ENCODE measurements at places on chromosomes 13 and 19.

DNA sequence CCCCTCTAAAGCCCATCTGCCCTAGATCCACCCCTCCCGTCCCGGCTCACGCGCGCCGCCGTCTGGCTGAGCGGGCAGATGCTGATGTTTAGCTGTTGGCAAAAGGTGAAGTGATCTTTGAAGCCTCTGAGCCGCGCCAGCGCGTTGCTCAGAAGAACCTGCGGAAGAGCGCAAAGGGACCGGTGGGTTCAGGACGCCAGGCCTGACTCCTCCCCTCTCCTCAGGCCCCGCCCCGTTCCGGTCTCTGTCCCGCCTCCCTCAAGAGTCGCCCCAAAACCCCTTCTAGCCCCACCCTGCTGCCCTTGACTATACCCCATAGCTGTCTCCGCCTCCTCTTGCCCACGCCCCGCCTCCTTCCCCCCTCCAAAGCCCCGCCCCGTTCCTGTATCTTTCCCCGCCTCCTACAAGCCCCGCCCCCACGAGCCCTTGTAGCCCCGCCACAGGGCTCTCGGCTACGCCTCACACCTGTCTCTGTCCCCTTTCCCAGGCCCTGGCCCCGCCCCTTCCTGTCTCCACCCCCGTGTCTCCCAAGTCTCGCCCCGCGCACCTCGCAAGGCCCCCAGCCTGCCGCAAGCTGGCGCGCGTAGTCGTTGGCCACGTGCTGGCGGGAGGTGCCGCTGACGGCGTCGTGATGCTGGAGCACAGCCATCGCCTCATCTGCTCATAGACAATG, 9.5 kb downstream of the MAN2B1 start:
- DNase-seq, result no peak

DNA sequence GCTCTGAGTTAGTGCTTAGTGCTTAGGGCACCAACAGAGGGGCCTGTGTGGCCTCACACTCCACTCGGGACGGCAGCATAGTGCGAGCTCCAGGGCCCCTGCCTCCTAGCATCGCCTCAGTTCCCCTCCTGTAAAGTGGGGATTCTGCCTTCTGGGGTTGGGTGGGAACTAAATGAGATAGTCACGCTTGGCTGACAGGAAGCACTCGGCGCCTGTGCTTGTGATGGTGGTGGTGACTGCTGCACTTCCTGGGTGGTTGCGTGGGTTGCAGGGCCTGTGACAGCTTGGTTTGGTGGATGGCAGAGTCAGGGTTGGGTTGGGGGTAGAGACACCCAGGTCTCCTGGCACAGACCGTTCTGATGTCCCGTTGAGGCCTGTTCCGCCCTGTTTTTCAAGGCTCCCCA, 7.7 kb downstream of the PLEKHF1 start:
- no peak for DNase-seq

DNA sequence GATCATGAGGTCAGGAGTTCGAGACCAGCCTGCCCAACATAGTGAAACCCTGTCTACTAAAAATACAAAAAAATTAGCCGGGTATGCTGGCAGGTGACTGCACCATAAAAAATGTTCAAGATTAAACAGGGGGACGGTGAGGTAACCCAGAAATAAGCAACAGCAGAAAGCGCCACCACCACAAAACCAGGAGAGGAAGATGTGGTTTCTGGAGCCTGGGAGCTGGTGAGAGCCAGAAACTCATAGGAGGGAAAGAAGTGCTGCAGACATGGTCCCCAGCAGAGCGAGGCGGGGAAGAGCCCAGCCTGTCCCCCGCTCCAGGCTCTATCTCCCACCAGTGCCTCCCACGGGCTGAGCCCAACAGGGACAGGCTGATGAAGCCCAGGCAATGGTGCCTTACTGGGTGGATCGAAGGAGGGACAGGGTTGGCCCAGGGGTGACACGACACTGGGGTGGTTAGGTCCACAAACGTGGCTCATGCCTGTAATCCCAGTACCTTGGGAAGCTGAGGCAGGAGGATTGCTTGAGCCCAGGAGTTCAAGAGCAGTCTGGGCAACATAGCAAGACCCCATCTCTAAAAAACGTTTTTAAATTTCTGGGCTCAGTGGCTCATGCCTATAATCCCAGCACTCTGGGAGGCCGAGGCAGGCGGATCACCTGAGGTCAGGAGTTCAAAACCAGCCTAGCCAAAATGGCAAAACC, 19.0 kb downstream of the SPC24 start:
- DNase-seq, result no peak

DNA sequence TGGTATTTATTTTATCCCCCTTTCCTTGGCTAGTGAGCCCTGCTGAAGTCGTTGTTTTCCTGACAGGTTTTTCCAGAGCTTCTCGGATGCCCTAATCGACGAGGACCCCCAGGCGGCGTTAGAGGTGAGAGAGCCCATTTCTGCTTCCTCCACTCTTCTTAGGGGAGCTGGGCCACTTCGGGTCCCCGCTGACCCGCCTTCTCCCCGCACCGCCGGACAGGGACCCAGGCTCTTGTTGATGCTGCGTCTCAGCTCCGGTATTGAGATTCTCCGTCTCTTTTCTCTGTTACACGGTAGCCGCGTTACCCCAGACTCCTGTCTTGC, 306 bp downstream of the SUGT1 start:
- DNase-seq, result no peak

- no peak for DNase-seq
Measured at GRCh38 chr19:10543059-10543419, 665 bp upstream of the ATG4D start.

DNA sequence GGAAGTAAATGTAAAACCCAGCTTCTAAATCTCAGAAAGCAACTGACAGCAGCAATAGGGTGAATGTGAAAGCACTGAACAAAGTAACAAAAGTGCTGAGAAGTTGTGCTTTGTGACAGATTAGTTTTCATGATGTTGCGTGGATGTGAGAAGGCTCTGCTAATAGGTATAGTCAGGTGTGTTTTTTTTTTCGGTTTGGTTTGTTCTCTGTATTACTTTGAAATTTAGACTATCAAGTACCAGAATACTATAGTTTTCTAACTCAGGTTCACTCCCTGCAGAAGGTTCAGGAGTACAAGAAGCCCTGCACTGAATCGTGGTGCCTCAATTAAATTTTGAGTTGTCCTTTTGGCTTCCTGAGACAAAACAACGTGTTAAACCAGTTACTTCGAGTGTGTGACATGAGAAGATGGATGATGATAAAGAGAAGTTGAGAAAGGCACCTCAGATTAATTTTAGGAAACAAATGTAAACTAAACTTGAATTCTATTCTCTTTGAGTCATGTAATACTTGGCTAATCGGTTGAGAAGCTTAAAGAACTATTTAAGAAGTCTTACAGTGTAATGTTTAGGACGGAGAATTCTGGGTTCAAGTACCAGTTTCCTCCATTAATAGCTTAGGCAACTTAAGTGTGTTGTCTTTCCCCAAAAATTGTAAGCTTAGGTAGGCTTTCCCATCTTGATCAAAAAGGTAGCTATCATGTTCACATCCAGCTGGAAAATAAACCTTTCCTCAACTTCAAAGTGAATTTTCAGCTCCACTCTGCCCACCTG, 10.3 kb downstream of the MIR17HG start:
- no peak for DNase-seq

DNA sequence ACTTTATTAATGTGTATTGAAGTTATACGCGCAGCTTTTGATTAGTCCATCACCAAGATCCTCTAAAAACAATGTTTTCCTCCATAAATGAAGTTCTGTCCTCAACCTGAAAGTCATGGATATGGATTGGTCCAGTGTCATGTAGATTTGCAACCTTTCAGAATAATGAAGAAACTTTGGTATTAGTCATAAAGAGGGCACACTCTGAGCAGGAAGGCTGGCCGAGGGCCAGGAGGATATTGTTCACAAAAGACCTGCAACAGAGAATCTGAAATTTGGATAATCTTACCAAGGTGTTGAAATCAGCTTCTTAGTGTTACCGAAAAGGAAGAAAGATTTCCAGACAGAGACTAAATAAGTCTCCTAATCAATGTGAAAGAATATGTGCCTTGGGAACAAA, 20.7 kb downstream of the CLDN10 start:
- DNase-seq, result no peak

DNA sequence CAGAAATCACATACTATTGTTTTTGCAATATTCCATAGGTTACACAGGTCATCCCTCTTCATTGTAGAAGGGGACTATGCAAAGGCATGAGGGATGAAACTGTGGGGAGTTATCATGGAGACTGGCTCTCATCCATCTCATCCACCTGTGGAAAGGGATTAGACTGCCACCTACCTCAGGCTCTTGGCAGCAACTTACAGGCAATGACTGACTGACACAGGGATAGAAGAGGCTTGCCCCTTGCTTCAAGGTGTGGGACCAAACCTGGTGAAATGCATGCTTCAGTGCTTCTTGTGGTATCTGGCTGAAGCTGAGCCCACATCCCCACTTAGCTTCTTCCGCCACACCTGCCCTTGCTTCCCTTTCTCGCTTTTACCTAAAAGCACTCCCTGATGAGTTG, 341.3 kb downstream of the GPC5 start:
- DNase-seq, result no peak

GRCh38 chr13:66407128-66407527, 823.0 kb downstream of the PCDH9 start:
- no peak for DNase-seq

DNA sequence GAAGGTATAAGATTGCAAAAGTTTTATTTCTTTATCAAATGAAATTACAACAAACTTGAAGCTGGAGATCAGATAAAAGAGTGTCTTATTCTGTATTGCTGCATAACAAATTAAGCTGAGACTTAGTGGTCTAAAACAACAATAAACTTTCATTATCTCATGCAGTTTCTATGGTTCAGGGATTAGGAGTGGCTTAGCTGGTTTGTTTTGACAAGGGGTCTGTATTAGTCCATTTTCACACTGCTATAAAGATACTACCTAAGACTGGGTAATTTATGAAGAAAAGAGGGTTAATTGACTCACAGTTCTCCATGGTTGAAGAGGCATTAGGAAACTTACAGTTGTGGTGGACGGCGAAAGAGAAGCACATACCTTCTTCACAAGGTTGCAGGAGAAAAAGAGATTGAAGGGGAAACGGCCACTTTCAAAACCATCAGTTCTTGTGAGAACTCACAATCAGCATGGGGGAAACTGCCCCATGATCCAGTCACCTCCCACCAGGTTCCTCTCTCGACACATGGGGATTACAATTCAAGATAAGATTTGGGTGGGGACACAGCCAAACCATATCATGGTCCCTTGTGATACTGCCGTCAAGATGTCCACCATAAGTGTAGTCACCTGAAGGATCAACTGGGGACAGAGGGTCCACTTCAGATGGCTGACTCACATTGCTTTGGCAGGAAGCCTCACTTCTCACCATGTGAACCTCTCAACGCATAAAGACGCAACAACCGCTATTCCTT, 97.8 kb downstream of the RNF17 start:
- DNase-seq, result no peak

DNA sequence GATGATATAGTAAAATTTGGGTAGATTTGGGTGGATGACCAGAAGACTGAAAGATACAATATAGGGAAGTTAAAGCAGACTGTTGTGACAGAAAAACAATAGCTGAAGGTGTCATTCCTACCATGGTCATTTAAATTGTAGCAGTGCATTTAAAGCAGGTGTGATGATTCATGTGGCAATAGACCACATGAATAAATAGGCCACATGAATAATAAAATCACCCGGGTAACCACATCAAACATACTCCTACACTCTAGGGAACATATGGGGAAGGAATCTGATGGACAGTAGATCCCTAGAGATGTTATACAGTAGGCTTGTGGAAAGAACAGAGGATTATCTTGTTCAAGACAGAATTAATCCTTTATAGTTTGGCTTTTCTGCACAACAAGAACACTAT, 392.6 kb downstream of the SLITRK5 start:
- no peak for DNase-seq

DNA sequence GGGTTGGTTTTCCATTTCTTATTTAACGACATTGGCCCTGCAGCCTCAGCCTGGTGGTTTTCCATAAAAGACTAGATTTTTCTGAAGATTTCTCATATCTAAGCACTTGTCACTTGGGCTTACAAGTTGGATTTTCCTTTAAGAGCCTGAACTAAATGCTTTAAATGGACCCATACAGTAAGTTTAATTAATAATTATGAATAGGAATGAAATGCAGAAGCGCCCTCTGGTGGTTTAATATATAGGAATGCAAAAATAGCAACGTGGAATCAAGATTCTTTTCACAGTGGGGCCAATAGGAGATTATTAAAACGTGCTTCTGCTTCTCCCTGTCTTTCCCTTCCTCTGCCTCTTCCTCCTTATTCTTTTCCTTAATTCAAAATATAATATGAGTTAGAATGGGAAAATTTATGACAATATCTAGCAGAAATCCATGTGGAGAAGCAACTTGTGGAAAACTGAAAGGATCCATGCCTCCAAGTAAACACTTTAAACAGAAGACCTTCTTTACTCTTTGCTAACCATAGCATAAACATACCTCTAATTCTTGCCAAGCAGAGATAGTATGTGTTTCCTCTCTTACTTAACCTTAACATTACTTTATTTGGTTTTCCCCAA, 324.0 kb downstream of the GPC5 start:
- DNase-seq, result no peak

- DNase-seq, result no peak
Measured at GRCh38 chr19:42697884-42698283, 42.4 kb downstream of the PSG3 start.

- no peak for DNase-seq
Measured at GRCh38 chr19:49887665-49888509, 8.8 kb downstream of the IL4I1 start.

DNA sequence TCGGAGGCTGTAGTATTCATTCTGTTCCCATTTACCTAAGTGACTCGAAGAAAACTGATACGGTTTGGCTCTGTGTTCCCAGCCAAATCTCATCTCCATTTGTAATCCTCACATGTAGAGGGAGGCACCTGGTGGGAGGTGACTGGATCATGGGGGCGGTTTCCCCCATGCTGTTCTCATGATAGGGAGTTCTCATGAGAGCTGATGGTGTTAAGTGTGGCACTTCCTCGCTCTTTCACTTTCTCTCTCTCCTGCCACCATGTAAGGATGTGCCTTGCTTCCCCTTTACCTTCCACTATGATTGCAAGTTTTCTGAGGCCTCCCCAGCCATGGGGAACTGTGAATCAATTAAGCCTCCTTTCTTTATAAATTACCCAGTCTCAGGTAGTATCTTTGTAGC, 23.5 kb downstream of the SLAIN1 start:
- no peak for DNase-seq

GRCh38 chr19:50275577-50276368, 53.4 kb downstream of the KCNC3 start:
- DNase-seq, result no peak

GRCh38 chr19:47135156-47135555, 4.5 kb downstream of the SAE1 start:
- DNase-seq, result no peak

GRCh38 chr13:57409656-57410055, 221.9 kb upstream of the PCDH17 start:
- no peak for DNase-seq

DNA sequence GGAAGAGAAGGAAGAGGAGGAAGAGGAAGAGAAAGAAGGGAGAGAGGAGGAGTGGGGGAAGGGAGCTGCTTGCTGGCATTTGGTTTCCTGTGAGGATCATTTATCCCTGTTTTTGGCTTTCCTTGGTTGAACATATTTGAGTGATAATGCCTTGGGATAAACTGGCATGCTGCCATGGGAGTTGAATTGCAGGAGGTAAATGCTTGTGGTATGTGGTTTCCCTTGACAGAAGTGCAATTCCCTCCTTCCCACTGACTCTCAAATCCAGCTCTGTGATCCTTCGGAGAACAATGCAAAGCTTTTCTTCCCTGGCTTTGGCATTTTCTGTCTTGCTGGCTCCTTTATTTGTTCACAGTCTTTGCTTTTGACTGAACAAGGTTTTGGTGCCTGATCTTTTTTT, 27.2 kb upstream of the CBY2 start:
- no peak for DNase-seq

GRCh38 chr13:29456419-29456818, 139.1 kb downstream of the SLC7A1 start:
- no peak for DNase-seq

All from tibial nerve (tissue), 4 donors.